ENCODE measurements at places on chromosomes 16 and 17.
A peak's percentile ranks its signal among the peaks of the same experiment; 100 is the strongest.

GRCh38 chr17:65918916-65919315 is 273.0 kb downstream of the CEP112 start:
- DNase-seq: no peak

DNA sequence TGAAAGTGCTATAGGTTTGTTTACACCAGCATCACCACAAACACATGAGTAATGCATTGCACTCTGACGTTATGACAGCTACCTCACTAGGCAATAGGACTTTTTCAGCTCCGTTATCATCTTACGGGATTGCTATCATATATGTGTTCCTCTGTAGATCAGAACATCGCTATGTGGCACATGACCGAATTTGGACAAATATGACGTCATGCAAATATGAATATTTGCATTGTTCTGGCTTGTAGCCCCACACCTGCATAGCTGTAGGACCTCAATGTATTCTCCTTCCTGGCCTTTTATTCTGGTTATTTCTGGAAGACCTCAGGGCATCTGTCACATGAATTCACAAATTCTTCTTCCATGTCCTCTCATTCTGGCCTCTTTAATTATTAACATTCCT is 393.2 kb downstream of the CDH13 start:
- no peak for DNase-seq

DNA sequence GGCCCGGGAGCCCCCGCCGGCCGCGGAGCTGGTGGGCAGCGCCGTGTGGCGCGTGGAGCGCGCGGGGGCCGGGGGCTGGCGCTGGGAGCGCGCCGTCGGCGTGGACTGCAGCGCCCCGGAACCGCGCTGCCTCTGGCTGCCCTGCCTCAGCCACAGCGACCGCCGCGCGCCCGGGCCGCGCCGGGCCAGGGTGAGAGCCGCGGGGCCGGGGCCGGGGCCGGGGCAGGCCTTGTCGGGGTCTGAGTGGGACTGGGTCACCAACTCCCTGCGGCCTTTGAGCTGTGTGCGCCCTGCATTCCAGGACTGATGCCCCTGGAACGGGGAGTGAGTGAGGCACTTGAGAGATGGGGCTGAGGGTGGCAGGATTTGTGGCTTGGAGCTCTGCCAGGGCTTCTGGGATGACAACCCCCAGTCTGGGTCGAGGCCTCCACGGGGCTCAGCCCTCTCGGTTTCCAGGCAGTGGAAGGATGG is 25.7 kb downstream of the ARHGAP23 start:
- no peak for DNase-seq

DNA sequence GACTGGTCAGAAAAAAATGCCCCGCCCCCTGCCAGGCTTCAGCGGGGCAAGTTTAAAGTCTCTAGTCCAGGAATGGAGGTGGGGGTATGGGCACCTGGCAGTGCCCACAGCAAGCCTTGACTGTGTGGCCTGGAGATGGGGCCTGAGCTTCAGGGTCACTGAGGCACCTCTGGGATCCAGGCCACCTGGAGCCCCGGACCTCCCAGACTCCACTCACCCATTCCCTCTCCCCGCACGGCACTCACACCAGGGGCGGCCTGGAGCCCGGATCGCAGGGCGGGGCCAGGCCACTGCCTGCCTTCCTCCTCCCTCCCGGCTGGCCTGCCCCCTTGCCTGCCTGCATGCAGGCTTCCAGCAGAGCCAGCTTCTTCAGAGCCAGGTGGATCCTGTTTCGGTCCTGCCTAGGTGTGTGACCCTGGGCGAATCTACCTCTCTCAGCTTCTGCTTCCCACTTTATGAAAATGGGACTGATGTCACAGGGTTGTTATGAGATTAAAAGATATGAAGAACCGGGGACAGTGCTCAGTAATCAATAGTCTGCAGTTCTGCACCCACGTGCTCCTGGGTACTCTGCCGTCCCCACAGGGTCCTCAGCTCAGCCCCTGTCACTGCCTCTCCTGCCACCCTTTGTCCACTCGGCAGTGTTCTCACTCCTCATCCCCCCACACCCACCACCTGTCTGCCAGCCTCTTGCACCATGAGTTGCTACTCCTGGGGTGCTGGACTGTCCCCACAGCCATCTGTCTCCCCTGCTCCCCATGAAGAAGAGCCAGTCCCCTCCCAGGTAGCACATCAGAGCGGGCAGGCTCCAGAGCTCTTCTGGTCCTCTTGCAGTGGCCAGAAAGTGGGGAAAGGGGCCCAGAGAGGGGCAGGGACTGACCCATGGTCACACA is 1.2 kb upstream of the TCAP start:
- DNase-seq: no peak

DNA sequence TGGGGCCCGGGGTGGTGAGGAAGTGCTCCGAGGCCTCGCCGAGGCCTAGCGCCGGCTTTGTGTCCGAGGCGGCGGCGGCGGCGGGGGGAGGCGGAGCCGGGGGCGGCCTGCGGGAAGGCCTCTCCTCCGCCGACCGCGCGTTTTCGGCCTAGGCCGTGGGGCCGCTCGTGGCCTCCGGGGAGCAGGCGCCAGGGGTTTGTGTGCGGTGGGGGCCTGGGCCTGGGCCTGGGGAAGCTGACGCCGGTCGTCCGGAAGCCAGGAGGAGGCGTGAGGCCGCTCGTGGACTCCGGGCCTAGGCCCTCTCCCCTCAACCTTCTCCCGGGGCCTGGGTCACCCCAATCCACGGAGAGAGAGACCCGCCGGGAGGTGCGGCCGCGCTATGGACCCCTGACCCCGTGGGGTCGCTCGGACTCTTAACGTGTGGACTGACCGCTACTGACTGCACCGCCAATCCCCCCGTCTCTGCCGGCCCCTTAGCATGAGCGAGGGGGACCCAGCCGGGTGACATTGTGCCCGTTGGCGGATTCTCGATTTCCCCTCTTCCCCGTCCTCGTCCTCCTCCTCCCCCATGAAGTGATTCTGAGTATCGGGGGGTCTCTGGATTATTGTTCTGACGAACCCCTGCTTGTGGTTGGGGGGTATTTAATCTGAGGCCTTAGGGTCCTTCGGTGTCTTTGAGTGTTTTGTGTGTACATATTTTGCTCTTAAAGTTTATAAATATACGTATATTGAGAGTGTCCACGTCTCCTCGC is 660 bp downstream of the RBBP6 start:
- peak; percentile 51 for DNase-seq

DNA sequence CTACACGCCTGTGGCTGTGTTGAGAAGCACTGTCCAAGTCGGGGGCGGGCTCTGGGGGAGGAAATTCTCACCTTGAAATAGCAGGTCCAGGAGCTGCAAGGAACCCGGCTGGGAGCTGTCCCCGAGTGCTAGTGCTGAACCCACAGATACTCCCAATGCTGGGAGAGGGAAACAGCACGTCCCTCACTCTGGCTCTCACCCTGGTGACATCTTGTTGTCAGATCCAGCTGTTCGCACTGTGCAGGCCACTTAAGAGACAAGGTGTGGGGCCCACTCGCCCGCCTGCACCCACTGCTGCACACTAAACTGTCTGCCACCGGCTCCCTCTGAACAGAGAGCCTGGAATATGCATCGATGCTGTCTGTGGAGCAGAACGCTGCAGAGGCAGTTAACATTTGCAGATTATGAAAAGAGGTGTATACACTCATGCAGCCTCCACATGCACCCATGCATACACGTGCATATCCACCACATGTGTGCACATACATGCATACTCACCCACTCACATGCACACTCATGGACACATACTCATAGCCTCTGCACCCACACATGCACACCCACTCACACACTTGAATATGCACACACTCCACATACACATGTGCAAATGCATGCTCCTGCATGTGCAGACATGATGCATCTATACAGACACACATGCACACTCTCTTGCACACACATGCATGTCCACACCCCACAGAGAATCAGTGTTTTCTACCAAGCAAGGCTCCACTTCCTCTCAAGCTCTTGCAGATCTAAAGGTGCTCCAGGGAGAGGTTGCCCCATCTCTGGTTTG is 42.0 kb downstream of the MGAT5B start:
- DNase-seq: peak; percentile 67

DNA sequence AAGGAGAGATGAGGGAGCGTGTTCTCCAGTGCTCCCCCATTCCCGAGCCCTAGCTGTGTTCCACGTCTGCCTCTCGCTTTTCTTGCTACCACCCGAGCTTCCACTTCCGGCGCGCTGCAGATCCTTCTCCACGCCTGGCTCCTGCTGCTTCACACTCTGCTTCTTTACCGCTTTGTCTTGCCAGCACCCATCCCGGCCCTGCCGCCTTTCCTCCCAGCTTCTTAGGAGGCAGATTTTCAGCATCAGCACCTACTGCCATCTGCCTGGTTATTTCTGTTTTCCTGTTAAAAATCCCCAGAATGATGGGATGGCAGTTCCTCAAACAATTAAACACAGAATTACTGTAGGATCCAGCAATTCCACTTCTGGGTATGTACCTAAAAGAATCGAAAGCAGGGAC is 64.7 kb downstream of the ELAC2 start:
- DNase-seq: no peak

GRCh38 chr17:61621317-61621716 is 30.3 kb upstream of the NACA2 start:
- DNase-seq: no peak

DNA sequence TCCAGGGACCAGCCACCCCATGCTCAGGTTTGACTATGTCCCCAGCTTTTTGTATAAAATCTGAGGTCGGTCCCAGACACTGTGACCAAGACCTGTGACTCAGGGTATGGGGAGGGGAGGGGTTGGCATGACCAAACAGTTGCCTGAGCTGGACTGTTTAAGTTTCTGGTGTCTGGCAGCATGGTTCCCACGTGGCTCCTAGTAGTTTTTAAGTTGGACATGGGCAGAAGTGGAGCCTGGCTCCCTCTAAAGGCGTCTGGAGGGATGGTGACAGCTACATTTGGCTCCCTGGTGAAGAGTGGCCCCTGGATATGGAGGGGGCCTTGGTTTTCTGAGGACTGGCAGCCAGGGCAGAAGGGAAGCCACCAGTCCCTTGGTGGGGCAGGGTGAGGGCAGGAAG is 7.9 kb downstream of the SMCR8 start:
- DNase-seq: no peak

- DNase-seq: no peak
Measured at GRCh38 chr16:68732042-68732680, 4.9 kb upstream of the CDH1 start.

- DNase-seq: no peak
Measured at GRCh38 chr17:81844327-81844851, 9.5 kb upstream of the PPP1R27 start.

DNA sequence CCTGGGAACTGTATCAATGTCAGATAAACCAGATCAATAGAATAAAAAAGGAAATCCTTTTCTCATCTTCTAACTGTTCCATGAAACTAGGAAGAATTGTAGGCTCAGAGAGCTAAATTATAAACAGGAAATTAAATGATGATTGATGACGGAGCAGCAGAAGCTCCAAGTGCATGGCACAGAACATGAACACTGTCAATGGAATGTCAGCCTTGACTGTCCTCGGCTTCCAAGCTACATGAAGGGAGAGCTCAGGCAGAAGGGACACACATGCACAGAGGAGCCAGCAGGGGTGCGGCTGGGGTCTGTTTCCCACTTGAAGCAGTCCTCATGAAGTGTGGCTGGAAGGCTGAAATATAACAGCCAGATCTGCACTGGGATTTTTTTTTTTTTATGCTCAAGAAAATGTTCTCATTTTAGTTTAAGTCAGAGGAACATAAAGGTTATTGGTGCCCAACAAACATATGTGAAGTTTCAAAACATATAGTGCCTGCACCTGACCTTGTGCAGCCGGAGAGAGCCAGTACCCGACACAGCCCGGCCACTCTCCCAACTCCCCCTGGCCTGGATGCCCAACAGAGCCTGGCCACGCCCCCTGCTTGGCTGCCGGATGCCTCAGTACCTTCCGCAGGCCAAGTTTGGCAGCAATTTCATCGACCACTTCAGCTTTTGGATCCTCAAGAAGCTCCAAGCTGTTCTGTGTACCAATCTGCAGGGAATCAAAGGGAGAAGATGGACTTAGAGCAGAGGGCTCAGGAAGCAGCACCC is 37.0 kb downstream of the NPLOC4 start:
- no peak for DNase-seq

GRCh38 chr17:29533976-29534375 is 32.9 kb downstream of the ABHD15 start:
- DNase-seq: no peak

DNA sequence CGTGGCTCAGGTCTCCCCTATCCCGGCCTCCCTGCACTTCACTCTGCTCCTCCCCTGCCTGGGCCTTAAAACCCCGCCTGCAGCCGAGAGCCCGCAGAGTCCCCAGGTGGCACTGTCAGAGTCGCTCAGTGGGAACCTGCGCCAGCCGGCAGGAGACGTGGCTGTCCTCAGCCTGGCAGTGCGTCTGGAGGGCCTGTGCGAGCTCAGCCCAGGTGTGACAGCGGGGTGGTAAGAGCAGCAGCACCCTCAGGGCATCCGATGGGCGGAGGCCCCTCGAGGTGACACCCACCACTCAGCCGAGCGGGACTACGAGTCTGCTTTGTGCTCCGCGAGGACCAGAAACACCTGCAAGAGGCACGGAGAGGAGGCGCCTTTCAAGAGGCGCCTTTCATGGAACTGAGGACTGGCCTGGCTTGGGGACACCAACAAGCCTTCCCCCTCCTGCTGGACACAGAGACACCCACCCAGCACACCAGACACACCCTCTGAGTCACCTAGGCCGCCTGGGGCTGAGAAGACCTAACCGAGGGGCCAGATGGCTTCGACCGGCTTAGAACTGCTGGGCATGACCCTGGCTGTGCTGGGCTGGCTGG is at the start of gene CLDN9:
Gene CLDN9, plus strand, starts transcription at position 96 of the 593 bp plus-strand sequence. Its CDS starts 440 bp downstream, at position 536.
- DNase-seq: no peak

- DNase-seq: no peak
Measured at GRCh38 chr17:44262654-44263225, 5.2 kb downstream of the SLC4A1 start.

DNA sequence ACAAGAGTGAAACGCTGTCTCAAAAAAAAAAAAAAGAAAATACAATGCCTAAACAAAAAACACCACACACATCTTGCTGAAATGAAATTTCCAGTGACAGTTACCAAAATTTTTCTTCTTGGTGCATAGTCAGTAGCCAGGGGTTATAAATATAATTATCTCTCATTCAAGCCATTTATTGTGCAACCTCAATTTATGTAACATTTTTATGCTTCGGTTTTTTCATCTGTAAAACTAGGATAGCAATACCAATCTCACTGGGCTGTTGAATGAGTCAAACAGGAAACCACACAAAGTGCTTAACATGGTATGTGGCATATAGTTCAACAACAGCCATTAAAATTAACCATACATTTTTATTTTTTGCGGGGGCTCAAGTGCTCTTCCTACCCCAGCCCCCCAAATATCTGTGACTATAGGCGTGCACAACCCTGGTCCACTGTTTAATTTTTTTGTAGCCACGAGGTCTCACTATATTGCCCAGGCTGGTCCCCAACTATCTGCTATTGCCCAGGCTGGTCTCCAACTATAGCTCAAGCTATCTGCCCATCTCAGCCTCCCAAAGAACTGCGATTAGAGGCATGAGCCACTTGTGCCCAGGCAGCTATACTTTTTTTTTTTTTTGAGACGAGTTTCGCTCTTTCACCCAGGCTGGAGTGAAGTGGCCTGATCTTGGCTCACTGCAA is 2.6 kb downstream of the COG4 start:
- DNase-seq: peak; percentile 22

- DNase-seq: no peak
Measured at GRCh38 chr17:17817552-17817947, 19.2 kb downstream of the SREBF1 start.

GRCh38 chr16:64365448-64365931 is 756.4 kb downstream of the CDH11 start:
- DNase-seq: no peak
